Hair follicular keratinocyte (primary cell): ENCODE measurements at places on chromosomes 12 and 14. TPM values are rescaled to one million over a fixed set of nuclear protein-coding genes. Genes with fewer than 3 reads are reported as not detected.

Gene RIMBP2
- total RNA-seq, result 0.19 TPM in 1 of 2 replicates, not detected in the other

Gene SYNE2
- total RNA-seq, result 22.1 and 28.0 TPM in 2 replicates

Gene UBE3B
- 26.9 and 51.9 TPM in 2 replicates for total RNA-seq

Gene AICDA
- not detected in 2 replicates for total RNA-seq

Gene PAH
- not detected in 2 replicates for total RNA-seq

Gene HOXC9
- total RNA-seq, result 3.5 and 5.2 TPM in 2 replicates

Gene TAS2R14
- total RNA-seq, result 0.19 and 0.70 TPM in 2 replicates

Gene PPM1H
- total RNA-seq, result not detected in 2 replicates

Gene TRHDE
- total RNA-seq, result 0.46 and 0.47 TPM in 2 replicates

Gene PRB2
- not detected in 2 replicates for total RNA-seq

Gene EIF2S3B
- 4.6 and 7.0 TPM in 2 replicates for total RNA-seq

Gene CLEC4E
- total RNA-seq, result not detected in 2 replicates

Gene SPX
- total RNA-seq, result 0.86 and 1.5 TPM in 2 replicates

Gene TCTN2
- 4.8 and 5.7 TPM in 2 replicates for total RNA-seq

Gene HOXC4
- total RNA-seq, result 4.1 and 4.4 TPM in 2 replicates

Gene TBC1D30
- total RNA-seq, result 0.30 and 0.39 TPM in 2 replicates

Gene PLCZ1
- not detected in 2 replicates for total RNA-seq

Gene MANSC4
- not detected in 2 replicates for total RNA-seq

Gene RILPL2
- total RNA-seq, result 2.2 and 3.9 TPM in 2 replicates

Gene SLC7A7
- 0.78 and 5.2 TPM in 2 replicates for total RNA-seq

Gene HCAR2
- 0.61 and 2.1 TPM in 2 replicates for total RNA-seq

Gene PDZRN4
- total RNA-seq, result not detected in 2 replicates

Gene GARIN6
- not detected in 2 replicates for total RNA-seq

Gene ASPG
- total RNA-seq, result not detected in 2 replicates

Gene PELI2
- 0.04 and 0.08 TPM in 2 replicates for total RNA-seq

Gene COL2A1
- 0.16 and 0.72 TPM in 2 replicates for total RNA-seq

Gene NGB
- total RNA-seq, result not detected in 2 replicates

Gene HOXC12
- total RNA-seq, result 0.31 and 0.80 TPM in 2 replicates

Gene IL23A
- total RNA-seq, result 2.7 and 5.5 TPM in 2 replicates

Gene LTBR
- 183 and 189 TPM in 2 replicates for total RNA-seq

Gene SLC10A1
- total RNA-seq, result not detected in 2 replicates
